Ovary (tissue), 10 donors: ENCODE measurements at places on chromosomes 2 and 18. TPM values are rescaled to one million over a fixed set of nuclear protein-coding genes. Genes with fewer than 3 reads are reported as not detected.

The RRM2 gene
- not detected for total RNA-seq

The CXCR2 gene
- 0.12 TPM for total RNA-seq

The MRPS9 gene
- total RNA-seq: 26.9 TPM

The CD207 gene
- not detected for total RNA-seq

The HOXD12 gene
- total RNA-seq: not detected

The OSBPL1A gene
- 40.2 TPM for total RNA-seq

The SPATA3 gene
- total RNA-seq: not detected

The OTOF gene
- 0.15 TPM for total RNA-seq

The EIPR1 gene
- 6.6 TPM for total RNA-seq

The SRD5A2 gene
- total RNA-seq: 0.48 TPM

The EFEMP1 gene
- 335 TPM for total RNA-seq

GRCh38 chr2:45993476-45993991 lies 303.7 kb upstream of the EPAS1 start:
- DNase-seq: peak; percentile 49

GRCh38 chr18:65954372-65954771 lies 203.6 kb downstream of the CDH7 start:
- no peak for DNase-seq

- DNase-seq: no peak
Measured at GRCh38 chr18:62964432-62964831, 249.1 kb downstream of the PHLPP1 start.

GRCh38 chr2:26540306-26540705 lies 62.4 kb upstream of the OTOF start:
- DNase-seq: no peak

DNA sequence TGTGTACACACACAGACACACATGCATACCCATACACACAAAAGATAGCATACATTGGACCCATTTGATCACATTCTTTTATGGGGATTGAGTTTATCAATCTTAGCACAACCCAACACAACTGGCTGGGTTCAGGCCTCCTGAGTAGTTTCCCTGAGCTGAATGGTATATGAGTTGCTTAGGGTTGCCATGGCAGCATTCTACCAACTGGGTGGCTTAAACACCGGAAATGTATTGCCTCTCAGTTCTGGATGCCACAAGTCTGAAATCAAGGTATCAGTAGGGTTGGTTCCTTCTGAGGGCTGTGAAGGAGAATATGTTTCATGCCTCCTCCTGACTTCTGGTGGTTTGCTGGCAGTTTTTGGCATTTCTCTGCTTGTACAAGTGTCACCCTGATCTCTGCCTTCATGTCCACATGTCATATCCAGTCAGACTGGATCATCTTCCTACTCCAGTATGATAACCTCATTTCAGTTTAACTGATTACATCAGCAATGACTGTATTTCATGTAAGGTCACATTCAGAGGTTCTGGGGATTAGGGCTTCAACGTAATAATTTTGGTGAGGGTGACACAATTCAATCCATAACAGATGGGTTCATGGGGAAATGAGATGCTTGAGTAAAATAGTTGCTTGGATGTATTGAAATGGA lies 212.7 kb downstream of the KCNE4 start:
- no peak for DNase-seq

GRCh38 chr2:158619496-158619895 lies 162.7 kb downstream of the PKP4 start:
- DNase-seq: no peak

- DNase-seq: no peak
Measured at GRCh38 chr2:107437807-107438206, 388.9 kb upstream of the RGPD4 start.

DNA sequence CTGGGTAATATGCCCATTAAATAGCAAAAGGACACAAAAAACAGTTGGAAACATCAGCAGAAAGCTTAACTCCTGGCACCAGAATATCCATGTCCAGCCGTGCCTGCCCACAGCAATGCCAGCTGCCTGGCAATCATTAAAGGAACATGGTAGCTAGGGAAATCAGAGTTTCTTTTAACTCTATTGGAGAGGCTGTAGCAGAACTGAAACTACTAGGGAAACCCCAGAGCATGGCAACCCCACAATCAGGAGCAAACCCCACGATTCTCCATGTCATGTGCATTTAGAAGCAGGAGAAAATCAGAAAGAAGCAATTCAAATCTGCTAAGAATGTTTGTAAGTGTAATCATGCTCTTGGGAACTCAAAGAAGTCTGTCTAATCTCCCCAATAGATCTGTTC lies 409.0 kb upstream of the SMIM21 start:
- no peak for DNase-seq

GRCh38 chr2:4762951-4763376 lies 929.2 kb upstream of the SOX11 start:
- no peak for DNase-seq

GRCh38 chr2:142827170-142827569 lies 50.3 kb upstream of the KYNU start:
- no peak for DNase-seq

DNA sequence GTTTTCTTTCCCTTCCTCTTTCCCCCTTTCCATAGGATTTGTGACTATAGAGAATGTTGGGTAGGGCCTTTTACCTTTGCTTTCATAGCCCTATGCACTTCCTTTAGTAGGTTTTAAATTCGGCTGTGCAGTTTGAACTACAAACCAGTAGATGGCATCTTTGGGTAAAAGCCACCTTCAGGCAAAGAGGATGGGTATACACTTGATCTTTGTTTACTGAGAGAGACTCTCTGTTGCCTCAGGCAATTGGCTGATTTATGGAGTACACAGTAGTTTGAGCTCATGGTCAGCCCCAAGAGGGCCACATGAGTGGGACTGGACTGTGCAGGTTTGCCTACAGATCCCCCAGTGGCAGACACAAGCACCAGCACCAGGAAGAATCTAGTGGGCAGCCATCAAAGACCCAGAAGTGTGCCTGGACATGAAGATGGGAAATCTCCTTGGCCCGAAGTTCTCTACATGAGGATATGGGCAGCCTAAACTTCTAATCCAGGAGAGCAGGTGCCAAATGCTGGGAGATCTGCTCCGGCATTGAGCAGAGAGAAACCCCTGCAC lies 1304.3 kb upstream of the DDX18 start:
- no peak for DNase-seq

GRCh38 chr2:143926736-143927135 lies 593.2 kb downstream of the ZEB2 start:
- no peak for DNase-seq

DNA sequence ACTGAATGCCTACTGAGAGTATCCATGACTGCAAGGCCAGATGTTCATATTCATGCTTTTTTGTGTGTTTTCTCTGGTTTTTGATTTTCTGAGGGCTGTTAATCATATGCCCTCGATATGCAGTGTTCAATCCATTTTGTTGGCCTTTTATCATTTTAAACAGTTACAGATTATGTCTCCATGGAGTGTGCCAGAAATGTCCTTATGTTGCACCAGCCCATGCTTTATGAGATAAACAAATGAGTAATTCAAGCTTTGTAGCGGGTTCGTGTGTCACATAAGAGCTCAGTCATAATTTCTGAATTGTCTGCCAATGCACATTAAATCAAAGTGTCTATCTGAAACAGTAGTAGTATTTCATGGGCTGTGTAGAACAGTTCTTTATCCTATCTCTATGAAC lies 583.0 kb downstream of the THSD7B start:
- no peak for DNase-seq

DNA sequence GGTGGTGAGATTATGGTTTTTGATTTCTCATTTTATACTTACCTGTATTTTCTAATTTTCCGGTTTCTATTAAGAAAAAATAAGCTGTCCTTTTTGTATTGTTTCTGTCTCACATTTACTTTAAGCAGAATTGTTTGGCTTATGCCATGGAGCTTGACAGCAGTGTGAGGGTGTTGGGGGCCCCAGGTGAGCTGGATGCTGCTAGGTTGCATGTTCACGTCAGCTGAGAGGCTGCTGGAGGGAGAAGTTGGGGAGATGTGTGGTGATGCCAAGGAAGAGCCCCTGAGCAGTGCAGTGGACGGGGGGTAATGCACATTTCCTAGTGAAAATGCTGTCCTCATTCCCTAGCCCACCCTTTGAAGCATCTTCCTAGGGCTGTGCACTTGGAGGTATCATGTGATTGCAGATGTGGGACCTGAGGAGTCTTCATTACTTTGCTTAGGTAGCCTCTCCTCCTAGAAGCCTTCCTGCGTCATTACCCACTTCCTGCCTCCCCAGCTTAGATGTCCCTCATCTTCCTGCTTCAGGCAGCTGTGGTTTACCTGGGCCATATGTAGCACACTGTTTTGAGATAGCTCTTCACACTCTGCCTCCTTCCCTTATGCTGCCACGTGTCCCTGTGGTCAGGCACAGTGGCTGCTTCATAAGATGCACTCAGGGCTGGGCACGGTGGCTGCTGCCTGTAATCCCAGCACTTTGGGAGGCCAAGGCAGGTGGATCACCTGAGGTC lies 16.2 kb downstream of the ATG16L1 start:
- DNase-seq: no peak

DNA sequence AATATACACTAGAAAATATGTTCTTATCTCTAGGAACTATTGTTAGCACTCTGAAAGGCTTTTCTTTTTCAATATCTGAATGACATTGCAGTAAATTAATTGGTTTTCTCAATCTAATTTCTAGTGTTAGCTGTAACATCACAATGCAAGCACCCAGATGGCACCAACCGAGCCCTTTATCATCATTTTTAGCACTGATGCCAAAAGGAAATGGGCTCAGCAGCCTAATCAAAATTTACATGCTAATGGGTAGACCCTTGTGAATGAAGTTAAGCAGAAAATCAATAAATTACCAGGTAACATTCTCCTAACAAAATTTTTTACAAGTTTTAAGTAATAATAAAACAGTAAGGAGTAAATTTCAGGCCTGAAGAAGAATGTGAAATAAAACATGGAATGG lies 53.5 kb upstream of the PGAP1 start:
- no peak for DNase-seq

- no peak for DNase-seq
Measured at GRCh38 chr2:133674066-133674432, 105.8 kb upstream of the NCKAP5 start.

DNA sequence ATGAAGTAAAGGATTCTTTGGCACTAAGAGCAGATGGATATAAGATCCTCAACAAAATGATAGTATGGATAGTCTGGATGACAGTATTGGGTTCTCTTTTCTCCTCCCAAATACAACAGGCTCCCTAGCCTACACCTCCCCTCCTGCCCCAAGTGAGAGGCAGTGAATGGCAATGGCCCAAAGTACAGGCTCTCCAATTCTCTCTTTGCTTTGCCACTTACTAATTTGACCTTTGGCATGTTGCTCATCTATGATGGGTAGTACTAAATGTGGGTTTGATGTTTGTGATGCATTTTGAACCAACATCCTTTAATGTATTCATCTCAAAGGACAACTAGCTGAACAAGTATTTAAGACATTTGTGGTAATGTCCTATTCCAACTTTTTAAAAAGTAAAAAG lies 65.9 kb downstream of the EIF5B start:
- no peak for DNase-seq

DNA sequence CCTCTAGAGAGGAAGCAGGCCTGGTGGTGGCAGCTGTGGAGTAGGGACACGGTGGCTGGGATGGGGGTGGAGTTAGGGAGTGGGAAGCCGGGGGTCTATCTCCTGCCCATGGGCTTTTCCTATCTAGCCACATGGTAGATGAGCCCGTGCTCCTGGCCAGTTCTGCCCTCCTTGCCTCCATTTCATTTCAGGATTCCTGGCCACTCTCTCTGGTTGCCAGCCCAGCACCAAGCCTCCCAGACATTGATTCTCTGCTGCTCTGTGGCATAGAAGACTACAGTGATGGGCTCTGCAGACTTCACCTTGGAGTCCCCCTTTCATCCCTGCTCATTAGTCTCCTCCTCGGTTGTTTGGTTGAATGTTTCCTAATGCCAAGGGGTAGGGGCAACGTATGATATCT lies 19.4 kb downstream of the SIX3 start:
- DNase-seq: no peak

GRCh38 chr2:224136396-224136795 lies 97.3 kb upstream of the SERPINE2 start:
- no peak for DNase-seq

GRCh38 chr18:10121786-10122515 lies 208.1 kb downstream of the VAPA start:
- no peak for DNase-seq

- no peak for DNase-seq
Measured at GRCh38 chr2:54295911-54296310, 39.9 kb upstream of the TSPYL6 start.

DNA sequence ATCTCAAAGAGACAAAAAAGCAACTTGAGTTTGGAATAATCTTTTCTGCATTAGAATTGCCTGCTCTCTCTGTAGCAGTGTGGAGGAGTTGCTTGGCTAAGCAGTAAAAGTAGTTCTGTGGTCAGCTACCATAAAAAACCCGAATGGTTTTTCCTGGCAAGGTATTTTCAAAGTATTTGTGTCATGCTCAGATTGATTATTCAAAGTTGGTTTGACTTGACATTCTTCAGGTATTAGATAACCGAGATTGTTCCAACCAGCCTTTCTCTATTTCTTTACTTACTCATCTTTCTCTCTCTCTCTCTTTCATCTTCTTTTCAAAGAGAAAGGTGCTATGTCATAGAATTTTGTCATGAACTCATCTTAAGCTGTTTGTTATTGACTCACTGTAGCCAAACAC lies 404.9 kb downstream of the CPS1 start:
- DNase-seq: no peak

GRCh38 chr18:13488281-13488929 lies 238.0 kb downstream of the FAM210A start:
- no peak for DNase-seq

DNA sequence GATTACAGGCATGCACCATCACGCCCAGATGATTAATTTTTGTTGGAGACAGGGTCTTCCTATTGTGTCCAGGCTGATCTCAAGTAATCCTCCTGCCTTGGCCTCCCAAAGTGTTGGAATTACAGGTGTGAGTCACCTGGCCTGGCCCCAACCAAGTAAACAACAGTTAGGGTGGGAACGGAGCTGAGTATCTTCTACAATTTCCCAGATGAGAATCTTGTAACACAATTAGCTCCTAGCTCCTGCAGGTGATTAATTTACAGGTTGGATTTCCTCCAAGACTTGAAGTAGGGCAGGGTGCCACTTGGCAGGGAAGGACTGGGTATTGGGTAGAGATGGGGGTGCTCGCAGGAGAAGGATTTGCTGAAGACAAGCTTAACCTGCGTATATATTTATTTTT lies 17.8 kb downstream of the NLRC4 start:
- DNase-seq: no peak

- DNase-seq: no peak
Measured at GRCh38 chr2:181231886-181232621, 225.1 kb upstream of the ITGA4 start.

- DNase-seq: no peak
Measured at GRCh38 chr18:24986666-24987302, 365.2 kb downstream of the ZNF521 start.
